ENCODE measurements at places on chromosomes 12 and 14.

GRCh38 chr14:91482263-91483013, 27.7 kb downstream of the PPP4R3A start:
- no peak for DNase-seq

- DNase-seq, result no peak
Measured at GRCh38 chr12:111275308-111275707, 93.6 kb downstream of the PHETA1 start.

GRCh38 chr12:120362516-120363273, 6.3 kb downstream of the MSI1 start:
- DNase-seq, result no peak

- peak; percentile 29 for DNase-seq
Measured at GRCh38 chr12:89706986-89707702, 1.5 kb downstream of the ATP2B1 start.

- no peak for DNase-seq
Measured at GRCh38 chr14:75647640-75648039, 13.0 kb downstream of the ERG28 start.

DNA sequence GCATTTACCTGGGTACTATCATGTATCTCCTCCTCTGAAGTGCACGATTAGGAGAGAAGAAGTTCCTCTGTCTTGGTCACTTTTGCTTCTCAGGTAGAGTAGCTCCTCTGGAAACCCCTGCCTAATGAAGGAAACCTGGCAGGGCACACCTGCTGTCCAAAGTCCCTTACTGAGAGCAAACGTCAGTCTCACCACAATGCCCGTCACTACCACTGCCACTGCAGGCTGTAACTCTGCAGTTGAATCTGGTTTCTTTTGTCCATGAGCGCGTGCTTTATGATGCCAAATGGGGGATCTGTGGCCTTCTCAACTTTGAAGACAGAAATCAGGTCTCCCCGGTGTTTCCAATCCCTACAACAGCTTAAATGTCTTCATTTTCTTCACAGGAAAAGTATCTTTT, 1068.6 kb downstream of the BCL11B start:
- DNase-seq, result no peak

GRCh38 chr12:20436316-20436715, 68.0 kb downstream of the PDE3A start:
- no peak for DNase-seq

DNA sequence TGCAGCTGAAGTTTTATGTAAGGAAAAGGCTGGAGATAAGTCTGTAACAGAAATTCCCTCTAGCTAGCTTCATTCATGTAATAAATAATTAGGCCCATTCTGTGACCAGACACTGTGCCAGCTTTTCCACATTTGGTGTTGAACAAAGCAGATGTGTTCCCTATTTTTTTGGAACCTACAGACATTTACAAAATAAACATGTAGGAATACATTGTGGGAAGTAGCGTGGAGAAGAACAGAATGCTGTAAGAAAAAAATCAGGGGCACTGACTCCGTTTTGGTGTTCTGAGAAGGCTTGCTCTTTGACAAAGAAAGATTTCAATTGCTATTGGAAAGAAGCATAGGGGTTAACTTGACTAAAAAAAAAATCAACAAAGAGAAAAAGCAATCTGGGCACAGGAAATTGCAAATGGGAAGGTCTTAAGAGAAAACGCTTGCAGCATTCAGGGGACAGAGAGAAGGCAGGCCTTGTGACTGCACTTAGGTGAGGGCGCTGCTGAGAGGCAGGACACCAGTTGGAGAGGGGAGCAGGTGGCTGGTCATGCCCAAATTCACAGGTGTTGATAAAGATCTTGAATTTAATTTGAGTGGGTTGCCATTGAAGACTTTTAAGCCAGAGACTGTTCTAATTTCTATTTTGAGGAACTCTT, 4.0 kb downstream of the FAR2 start:
- no peak for DNase-seq

- no peak for DNase-seq
Measured at GRCh38 chr14:79596551-79596950, 614.8 kb downstream of the DIO2 start.

DNA sequence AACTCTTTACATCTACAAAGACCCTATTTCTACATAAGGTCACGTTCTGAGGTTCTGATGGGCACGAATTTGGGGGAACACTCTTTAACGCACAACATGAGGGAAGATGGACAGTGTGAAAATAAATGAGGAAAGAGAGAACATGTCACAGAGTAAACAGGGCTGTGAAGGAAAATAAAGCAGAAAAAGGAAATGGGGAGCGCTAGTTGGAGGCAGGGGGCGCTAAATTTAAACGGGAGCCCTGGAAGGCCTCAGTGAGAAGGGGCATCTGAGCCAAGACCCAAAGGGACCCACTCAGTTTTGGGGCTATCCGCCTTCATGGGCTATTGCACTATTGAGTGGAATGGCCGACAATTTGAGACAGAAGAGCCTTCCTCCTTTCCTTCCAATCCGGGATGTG, 50.5 kb downstream of the PLXNC1 start:
- DNase-seq, result no peak

GRCh38 chr14:104194016-104194415, 55.6 kb downstream of the KIF26A start:
- DNase-seq, result no peak

GRCh38 chr12:91126516-91126915, 15.2 kb upstream of the LUM start:
- no peak for DNase-seq

GRCh38 chr12:90274407-90274806, 565.8 kb upstream of the ATP2B1 start:
- DNase-seq, result no peak

DNA sequence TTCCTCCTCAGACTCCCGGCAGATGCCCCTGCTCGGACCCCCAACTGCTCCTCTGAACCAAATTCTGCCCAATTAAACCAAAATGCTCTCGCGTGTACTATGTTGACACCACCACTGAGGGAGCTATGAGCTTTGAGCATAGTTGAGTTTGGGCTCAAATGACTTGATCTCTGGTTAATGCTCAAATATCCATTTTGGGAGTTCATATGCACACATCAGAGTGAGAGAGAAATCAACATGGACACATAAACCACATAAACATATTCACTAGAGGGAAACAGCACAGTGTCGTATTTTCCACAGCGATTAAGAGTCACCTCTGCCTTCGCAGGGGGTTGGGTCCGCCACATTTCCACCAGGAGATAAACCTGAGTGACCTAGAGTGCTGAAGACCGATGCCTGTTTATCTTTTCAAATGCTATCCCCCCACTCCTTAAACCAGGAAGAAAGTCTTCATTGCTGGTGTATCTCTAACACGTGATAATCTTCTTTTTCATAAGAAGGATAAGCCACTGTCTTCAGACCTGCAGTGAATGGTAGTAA, 59.4 kb upstream of the FOXN3 start:
- no peak for DNase-seq

DNA sequence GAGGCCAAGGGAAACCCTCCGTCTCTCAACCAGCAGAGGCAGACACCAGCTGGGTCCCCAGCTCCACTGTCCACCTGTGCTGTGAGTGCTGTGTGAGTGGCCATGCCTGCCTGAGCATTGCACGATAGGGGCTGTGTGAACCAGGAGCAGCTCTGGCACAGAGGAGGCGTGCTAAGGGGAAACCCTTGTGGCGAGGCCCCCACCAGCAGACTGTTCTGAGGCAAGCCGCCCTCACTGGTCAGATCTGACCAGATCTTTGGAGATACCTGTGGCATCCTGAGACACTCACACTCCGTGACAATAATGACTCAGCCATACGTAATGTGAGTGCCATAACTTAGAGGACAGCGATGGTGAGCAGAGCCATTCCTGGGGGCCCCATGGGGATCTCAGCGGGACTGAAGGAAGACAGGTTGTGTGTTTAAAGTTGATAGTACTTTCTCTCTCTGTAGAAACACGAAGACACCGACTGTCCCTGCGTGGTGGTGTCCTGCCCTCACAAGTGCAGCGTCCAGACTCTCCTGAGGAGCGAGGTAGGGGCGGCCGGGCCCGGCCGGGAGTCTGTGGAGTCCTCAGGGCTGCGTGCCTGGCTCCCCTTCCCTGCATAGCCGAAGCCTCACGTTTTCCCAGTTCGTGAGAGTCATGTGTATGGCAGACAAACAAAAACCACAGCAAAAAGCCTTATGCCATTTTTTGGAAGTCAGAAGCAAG, 36.6 kb upstream of the AMN start:
- DNase-seq, result no peak

DNA sequence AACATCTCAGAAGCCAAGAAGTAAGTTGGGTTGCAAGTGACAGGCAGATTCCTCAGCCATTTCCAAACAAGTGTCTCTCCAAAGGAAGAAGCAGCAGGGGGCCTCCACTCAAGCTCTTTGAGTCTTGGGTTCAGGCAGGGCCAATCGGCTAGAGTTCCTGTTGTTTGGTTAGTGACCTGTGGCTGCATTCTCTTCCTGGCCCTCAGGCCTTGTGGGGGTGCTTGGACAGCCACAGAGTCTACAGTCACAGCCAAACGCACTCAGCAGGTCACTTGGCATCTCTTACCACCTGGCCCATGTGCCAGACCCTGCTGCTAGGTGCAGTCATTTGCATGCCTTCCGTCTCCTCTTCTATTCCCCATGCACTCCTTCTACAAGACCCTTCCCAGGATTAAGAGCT, 353.9 kb downstream of the GRIN2B start:
- DNase-seq, result no peak

DNA sequence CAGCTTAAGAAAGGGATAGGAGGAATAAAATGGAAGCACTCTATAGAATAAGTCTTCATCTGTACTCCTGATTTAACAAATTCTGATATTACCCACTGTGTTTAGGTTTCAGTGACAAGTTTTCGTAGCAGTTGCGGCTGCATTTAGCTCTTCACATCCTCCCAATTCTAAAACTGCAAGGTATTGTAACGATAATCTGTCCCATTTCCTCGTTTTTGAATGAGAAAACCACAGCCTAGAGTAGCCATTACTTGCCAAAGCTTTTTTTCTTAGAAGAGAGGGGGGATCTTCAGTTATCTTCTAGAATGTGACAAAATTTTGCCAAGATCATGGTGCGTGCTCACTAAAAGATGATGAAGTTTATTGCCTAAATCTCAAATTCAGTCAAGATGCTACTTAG, 155.8 kb downstream of the PDE3A start:
- DNase-seq, result no peak

DNA sequence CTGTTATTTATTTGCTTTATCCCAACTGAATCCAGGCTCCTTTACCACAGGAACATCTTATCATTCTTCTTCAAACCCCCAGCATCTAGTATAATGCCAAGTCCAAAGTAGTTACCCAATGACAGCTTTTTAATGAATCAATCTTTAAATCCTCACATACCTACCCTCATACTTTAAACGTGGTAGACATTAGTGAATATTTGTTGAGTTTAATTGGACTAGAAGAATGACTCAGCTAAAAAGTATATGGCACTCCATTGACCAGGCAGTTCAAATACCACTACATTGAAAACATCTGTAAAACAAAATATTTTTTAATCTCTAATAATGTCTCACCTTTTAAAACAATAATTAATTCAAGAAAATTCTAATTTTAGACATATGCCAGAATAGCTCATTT, 98.1 kb downstream of the ZFC3H1 start:
- DNase-seq, result no peak

- DNase-seq, result no peak
Measured at GRCh38 chr12:108268397-108268796, 70.7 kb downstream of the CMKLR1 start.

- no peak for DNase-seq
Measured at GRCh38 chr12:31000751-31001150, 72.9 kb upstream of the DDX11 start.

DNA sequence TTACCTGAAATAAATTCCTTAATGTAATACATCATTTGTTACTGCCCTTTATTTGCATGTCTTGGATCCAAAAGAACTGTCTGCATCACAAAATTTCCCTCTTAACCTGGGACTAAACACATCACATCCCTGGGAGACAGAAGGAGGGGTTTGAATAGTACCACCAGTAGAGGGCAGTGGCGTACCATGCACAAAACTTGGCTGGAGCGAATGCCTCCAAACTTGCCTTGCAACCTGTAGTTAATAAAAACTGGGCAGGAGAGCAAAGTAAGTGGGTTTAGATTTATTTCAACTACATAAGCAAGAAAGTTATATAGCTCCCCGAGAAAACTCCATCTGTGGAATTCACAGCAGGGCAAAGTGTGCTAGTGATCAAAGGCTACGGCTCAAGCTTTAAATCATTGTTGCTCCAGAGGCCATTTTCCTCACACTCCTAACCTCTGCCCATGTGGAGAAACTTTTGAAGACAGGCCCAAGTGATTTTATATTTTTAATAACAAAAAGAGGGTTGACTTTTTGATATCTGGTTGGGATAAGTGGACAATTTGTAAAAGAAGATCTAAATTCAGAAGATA, 1176.7 kb upstream of the SEL1L start:
- peak; percentile 3 for DNase-seq

- DNase-seq, result no peak
Measured at GRCh38 chr12:103680591-103681141, 93.6 kb downstream of the STAB2 start.

GRCh38 chr12:49874142-49874897, 29.4 kb downstream of the FAIM2 start:
- DNase-seq, result no peak

GRCh38 chr12:122987086-122987951, 6.8 kb downstream of the ARL6IP4 start:
- DNase-seq, result no peak

DNA sequence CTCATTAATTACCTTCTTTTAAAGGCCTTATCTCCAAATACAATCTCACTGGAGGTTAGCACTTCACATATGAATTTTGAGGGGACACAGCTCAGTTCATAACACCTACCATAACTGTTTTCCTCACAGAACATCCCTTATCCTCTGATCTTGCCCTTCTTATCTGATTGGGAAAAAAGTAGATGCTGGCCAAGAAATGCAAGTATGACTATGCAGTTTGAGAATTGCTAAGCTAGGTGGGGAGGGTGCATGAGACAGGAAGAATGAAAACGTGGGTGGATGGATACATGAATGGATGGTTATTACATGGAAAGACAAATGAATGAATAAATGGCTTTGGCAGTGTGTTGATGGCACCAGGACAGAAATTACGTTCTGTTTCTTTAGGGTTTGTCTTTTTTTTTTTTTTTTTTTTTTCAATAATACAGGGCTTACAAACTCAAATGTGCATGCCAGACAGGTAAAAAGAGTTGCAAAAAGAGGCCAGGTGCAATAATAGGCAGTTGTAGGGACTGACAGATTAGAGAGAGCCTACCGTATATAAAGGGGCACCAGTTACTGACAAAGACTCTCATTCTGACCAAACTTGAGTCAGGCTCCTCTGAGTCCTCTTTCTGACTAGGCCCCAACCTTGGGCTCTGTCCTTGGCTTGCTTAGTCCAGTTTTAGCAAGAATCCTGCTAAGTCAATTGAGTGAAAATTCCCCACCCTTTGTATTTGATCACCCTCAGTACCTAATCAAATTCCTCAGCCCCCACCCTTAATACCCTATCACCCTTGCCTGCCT, 304.9 kb downstream of the ZFP36L1 start:
- no peak for DNase-seq

GRCh38 chr12:25249931-25250738, 594 bp downstream of the KRAS start:
- DNase-seq, result peak; percentile 32

- peak; percentile 40 for DNase-seq
Measured at GRCh38 chr14:100662879-100663760, 63.6 kb upstream of the DLK1 start.

Measured in CD4-positive, alpha-beta T cell treated with Interleukin-4 for 4 hours (primary cell).